WTC11 (cell line): ENCODE measurements at places on chromosomes 16 and 17. TPM values are rescaled to one million over a fixed set of nuclear protein-coding genes. Genes with fewer than 3 reads are reported as not detected.

DNA sequence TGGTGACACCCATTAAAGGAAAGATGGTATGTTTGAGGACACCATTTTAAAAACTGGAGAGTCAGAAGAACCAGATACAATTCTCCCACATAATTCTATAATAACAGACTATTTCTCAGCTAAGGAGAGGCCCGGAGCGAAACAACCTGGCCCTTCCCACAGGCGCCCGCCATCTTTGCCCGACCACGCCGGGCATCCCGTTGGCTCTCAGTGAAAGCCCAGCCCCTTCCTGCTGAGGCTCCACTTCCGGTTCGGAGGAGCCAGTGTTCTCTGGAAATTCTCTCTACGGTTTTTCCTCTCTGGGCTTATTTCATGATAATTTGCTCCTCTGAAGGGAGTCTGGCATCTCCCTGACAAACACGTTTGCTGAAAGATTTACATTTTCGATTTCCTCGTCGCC lies 175.7 kb downstream of the AXIN2 start:
- H3K4me1 ChIP-seq, result no peaks in the 10 kb centered on the region; the same call in 1 of the 2 replicates
- no peaks in the 10 kb centered on the region; the same call in 1 of the 2 replicates for H3K27me3 ChIP-seq
- DNase-seq, result no peak
- no peaks in the 10 kb centered on the region for H3K36me3 ChIP-seq

- no peak for DNase-seq
- H3K27me3 ChIP-seq, result no peaks in the 10 kb centered on the region
- no peak overlapping the region for H3K4me3 ChIP-seq
- peaks cover 43% of the 10 kb centered on the region for H3K36me3 ChIP-seq
- H3K4me1 ChIP-seq, result no peaks in the 10 kb centered on the region
Measured at GRCh38 chr16:53465606-53466280, 31.5 kb downstream of the RBL2 start.

DNA sequence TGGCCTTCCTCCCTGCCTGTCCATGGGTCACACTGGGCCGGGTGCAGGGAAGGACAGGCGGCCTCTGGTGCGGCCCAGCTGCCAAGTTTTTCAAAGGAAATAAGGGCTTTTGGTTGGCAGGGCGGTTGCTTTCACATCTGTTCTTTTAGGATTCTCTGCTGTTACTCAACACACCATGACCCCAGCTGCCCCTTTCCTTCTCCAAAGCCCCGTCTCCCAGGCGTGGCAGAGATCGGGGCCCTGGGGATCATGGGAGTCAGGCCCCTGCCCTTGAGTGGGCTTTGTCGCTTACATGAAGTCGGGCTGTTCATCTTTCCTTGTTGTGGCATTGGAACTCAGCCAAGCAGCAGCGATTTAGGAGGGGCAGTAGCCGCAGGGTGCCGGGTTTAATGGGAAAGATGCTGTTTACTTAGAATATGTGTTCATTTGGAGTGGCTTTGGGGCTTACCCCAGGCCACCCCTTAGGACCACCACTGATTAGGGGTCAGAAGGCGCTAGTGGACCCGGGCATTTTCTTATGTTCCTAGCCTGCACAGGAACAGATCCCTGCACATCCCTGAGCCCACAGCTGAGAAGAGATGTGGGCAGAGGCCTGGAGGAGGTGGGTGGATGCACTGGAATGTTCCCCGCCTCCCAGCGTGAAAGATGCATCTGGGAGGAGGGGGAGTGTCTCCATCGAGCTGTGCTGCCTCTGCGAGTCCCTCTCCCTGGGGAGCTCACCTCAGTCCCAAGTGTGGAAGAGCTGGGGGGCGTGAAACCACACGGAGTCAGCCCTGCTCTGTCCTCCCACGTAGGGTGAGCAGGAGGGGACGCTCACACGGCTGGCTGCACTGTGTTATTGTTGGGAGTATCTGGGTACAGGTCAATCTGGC lies 6.8 kb upstream of the ADCY7 start:
- H3K27me3 ChIP-seq, result no peaks in the 10 kb centered on the region
- no peak overlapping the region for H3K4me3 ChIP-seq
- no peaks in the 10 kb centered on the region for H3K36me3 ChIP-seq
- DNase-seq, result no peak

GRCh38 chr16:84050316-84050715 lies 7.7 kb upstream of the SLC38A8 start:
- no peak overlapping the region for H3K27ac ChIP-seq
- H3K4me1 ChIP-seq, result no peaks in the 10 kb centered on the region
- no peak overlapping the region for H3K4me3 ChIP-seq
- DNase-seq, result no peak

DNA sequence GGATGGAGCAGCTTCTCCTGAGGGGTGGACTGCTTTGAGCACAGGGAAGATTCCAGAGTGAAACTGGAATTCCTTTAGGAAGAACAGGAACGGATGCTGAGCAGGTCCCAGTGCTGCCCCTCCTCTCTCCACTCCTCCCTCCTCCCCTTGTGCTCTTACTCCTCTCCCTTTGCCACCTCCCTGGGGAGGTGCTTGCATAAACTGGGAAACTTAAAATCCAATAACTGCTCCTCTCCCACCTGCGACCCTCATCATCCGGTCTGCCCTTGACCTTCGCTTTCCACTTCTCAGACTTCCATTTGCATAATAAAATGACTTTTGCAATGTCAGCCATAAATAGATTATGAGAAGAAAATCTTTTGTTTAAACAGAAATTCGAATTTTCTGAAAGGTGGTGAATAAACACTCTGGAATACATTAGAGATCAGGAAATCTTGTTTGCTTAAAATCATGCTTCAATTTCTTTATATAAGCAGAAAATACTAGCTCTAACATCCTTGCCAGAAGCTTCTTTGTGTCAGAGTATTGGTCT lies 23.7 kb downstream of the HSBP1 start:
- no peak overlapping the region; the same call in 1 of the 2 replicates for H3K4me3 ChIP-seq
- H3K27ac ChIP-seq, result peak overlapping the region; percentile 63; the same call in 1 of the 2 replicates
- H3K4me1 ChIP-seq, result peaks cover 57% of the 10 kb centered on the region
- DNase-seq, result no peak
- H3K27me3 ChIP-seq, result peaks cover 4% of the 10 kb centered on the region

METRNL gene
- 27.7 to 29.3 TPM (median 28.1 TPM) in 3 replicates for total RNA-seq

MMP15 gene
- total RNA-seq, result 55.5 to 60.7 TPM (median 58.2 TPM) in 3 replicates

KCNH6 gene
- total RNA-seq, result 2.1 to 2.4 TPM (median 2.3 TPM) in 3 replicates

SMARCD2 gene
- 80.1 to 106 TPM (median 86.7 TPM) in 3 replicates for total RNA-seq

TP53TG3B gene
- total RNA-seq, result not detected in 3 replicates

TMEM114 gene
- 0.37 to 1.1 TPM (median 0.60 TPM) in 3 replicates for total RNA-seq
